EL (cell line): ENCODE measurements at places on chromosomes 6 and 20.
A peak's percentile ranks its signal among the peaks of the same experiment; 100 is the strongest.

GRCh38 chr6:154792761-154793160, 59.5 kb downstream of the SCAF8 start:
- peak; percentile 43 for DNase-seq

- peak; percentile 61 for DNase-seq
Measured at GRCh38 chr6:158322724-158323560, 10.7 kb downstream of the TULP4 start.

- peak; percentile 96 for DNase-seq
Measured at GRCh38 chr6:113644861-113645575, 212.1 kb upstream of the MARCKS start.

GRCh38 chr6:111566873-111567517, 38.7 kb downstream of the TRAF3IP2 start:
- no peak for DNase-seq

- DNase-seq = peak; percentile 85
Measured at GRCh38 chr6:2376429-2377355, 131.3 kb upstream of the GMDS start.

DNA sequence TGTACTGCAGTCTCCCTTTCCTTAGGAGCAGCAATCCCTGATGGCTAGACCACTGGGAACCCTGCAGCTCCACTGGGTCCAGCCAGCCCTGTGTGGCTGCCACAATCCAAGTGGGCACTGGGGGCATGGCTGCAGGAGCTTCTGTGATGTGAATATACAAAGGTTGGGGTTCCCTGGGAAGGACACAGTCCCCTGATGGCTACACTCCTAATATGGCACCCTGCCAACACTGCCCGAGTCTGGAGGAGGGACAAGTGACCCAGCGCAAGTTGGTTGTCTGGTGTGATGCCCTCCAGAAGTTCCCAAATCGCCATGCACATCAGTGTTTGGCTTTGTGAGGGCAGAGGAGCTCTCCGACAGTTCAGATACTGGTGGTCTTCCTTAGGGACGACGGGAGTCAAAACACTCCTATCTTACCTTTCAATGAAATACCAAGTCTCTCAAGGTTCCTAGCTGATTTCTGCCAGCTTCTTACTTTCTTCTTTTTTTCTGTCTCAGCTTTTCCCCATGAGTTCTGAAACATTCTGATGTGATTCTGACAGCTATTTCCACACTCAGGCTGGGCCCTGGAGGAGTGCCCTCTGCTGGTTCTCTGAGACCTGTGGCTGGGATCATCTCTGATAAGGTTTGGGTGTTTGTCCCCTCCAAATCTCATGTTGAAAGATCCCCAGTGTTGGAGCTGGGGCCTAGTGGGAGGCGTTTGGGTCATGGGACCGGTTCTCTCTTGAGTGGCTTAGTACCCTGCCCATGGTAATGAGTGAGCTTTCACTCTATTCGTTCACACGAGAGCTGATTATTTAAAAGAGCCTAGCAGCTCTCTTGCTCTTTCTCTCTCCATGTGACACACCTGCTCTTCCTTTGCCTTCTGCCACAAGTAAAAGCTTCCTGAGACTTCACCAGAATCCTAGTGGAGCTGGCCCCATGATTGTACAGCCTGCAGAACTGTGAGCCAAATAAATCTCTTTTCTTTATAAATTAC, 15.5 kb upstream of the ZFP57 start:
- DNase-seq = peak; percentile 18

DNA sequence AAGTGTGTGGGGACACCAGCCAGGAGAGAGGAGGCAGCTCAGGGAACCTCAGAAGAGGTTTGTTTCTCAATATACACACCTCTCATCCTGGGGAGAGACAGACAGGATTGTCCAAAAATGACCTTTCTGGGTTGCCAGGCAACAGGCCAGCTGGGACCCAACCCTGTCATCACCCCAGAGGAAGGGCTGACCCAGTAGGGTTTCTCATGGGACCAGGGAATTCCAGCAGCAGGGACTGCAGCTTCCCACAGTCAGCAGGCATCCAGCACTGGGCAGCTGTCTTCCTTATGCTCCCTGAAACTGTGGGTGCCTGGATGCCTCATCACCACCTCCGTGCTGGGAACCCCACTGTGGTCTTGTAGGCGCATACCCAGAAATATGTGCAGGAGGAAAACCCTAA, 1.3 kb downstream of the C20orf202 start:
- no peak for DNase-seq

DNA sequence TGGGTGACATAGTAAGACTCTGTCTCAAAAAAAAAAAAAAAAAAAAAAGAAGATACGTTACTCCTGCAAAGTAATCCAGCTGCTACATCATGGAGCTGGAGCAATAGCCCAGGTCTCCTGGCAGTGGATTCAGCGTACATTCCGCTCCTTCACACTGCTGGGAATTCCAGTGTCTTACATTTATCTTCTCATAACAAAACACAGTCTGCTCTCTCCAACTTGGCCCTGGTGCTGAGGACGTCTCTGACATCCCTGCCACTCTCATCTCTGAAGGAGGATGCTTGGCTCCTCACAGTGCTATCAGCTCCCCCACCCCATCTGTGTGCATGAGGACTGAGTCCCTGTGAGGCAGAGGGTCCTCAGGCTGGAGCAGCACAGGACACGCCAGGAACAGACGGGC, 529.8 kb downstream of the CD83 start:
- no peak for DNase-seq

DNA sequence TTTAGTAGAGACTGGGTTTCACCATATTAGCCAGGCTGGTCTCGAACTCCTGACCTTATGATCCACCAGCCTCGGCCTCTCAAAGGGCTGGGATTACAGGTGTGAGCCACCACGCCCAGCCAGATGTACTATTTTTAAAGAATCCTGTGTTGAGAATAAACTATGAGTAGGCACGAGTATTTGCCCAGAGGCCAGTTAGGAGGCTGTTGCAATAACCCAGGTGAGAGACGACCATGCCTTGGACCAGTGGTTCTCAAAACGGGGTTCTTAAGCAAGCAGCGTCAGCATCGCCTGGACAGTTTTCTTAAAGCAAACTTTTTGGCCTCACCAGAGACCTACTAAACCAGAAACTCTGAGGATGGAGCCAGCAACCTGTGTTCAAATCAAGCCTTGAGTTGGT, 258.8 kb downstream of the ZNF217 start:
- DNase-seq = no peak

GRCh38 chr6:27870291-27870870, 41.8 kb downstream of the OR2B2 start:
- no peak for DNase-seq

DNA sequence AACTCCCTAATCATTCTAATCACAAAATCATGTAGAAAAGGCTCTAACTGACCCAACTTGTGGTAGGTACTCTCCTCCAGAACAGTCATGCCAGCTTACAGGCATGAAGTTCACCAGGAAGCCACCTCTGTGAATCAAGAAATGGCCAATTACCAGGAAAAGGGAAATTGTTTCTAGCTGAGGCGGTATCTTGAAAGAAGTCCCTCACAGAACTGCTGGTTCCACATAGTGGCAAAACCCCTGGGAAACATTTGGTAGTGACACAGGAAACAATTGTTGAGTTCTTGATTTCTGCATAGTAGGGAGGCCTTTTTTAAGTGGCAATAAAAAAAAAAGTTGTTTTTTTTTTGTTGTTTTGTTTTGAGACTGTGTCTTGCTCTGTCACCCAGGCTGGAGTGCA, 3.4 kb upstream of the ZHX3 start:
- no peak for DNase-seq

DNA sequence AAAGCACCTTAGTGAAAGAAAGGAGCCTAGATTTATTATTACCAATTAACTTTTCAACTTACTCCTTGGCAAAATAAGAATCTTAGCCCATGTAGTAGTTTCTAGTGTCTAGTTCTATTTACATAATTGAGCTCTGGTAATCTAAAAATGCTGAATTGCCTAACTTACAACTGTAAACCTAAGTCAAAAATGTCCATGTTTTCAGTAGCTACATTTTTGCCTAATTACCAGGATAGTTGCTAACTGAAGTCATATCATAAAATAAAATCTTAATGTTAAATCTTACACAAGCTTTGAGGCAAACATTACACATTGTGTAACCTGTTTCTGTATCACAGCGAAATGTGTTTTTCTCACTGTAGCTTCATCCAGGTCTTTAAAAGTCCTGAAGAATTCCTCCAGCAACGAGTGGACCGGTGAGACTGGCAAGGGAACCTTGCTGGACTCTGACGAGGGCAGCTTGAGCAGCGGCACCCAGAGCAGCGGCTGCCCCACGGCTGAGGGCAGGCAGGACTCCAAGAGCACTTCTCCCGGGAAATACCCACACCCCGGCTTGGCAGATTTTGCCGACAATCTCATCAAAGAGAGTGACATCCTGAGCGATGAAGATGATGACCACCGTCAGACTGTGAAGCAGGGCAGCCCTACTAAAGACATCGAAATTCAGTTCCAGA, 7.6 kb upstream of the CLDN20 start:
- no peak for DNase-seq

- no peak for DNase-seq
Measured at GRCh38 chr6:6610031-6610591, 21.6 kb downstream of the LY86 start.

- no peak for DNase-seq
Measured at GRCh38 chr6:12968290-12968689, 251.7 kb downstream of the PHACTR1 start.

DNA sequence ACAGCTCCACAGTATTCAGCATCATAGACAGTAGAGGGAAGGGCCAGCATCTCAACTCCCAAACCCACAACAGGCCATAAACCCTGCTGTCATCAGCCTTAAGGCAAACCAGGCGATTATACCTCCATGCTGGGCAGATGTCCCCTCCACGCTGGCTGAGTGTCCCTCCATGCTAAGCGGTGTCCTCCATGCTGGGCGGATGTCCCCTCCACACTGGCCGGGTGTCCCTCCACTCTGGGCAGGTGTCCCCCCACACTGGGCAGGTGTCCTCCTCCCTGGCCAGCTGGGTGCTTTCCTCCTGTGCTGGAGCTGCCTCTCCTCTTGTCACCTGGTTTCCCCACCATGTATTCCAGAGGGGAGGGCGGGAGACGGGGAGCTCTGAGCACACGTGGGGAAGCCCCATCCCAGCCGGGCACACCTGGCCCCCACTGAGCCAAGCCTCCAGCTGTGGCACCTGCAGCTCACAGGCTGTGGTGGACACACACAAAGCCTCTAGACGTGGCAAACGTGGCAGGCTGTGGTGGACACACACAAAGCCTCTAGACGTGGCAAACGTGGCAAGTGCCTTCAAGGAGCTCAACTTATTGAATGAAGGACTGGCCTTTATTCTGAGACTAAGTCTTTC, 197.1 kb downstream of the TAF4 start:
- DNase-seq = no peak

DNA sequence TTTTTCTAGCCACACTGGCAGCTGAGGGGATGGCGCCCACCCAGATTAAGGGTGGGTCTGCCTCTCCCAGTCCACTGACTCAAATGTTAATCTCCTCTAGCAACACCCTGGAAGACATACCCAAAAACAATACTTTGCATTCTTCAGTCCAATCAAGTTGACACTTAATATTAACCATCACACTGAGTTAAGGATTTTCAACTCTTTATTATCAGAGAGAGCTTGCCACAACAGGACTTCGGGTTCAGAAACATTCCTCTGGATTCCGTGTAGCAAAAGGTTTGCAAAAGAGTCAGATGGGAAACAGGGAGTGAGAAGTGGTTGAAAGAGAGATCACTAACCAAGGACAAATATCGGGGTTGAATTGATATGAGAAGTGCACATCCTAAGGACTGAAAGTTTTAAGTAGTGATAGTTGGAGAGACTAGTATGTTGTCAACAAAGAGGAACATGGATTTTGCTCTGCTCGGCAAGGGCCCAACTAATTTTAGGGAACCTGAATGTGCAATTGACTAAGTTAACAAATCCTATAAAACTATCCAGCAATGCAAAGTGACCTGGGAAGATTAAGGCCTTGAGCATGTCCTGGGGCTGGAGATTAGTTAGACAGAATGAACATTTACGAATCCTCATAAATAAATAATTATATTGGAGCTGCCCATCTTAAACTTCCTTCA, 137.0 kb upstream of the TENT5A start:
- no peak for DNase-seq

DNA sequence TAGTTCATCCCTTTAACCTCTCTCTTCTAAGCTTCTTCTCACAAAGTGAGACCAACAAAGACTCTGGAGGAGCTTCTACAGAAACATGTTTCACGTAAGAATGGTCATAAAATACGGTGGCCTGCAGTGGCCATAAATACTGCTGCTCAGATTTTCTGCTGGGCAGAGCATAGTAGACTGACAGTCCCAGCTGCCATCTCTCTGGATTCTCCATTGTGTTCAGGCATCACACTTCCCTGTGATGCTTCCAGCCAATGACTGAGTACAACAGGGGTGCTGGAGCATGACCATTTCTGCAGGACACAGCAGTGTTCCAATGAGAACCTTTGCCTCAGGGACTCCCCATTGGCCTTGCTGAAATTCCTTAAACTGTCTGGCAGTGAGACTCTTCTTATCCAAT, 392.6 kb downstream of the MMUT start:
- DNase-seq = no peak

DNA sequence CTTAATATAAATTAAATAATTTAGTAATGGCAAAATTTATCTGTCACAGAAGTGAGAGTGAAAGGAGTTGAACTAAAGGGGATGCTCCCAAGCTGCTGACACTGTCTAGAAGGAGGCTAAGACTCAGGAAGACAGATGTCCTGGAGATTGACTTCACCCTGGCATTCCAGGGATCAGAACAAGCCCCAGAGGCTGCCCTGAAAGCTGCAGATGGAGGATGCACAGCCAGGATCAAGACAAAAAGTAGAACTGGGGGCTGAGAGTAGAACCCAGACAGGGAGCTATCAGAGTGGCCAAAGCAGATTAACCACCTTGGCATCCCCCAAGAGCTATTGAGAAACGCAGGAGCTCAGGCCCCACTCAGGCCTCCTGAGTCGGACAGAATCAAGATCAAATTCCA, 189.2 kb upstream of the PLCB4 start:
- no peak for DNase-seq

DNA sequence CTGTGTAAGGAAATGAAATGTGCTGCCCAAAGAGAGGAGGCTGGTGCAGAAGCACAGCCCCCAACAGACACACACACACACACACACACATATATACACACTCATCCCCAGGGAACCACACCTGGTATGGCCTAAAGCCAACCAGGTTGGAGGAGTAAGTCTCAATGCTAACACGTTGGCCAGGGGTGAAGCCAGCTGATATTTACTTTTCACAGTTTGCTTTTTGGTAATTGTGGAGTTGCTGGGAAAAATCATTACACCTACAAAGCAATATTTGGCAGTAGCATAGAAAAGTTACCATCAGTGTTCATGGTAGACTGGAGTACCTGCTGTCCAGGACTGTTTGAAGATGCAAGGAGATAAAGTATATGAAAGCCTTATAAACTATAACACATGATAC, 50.3 kb upstream of the NAA20 start:
- DNase-seq = no peak

DNA sequence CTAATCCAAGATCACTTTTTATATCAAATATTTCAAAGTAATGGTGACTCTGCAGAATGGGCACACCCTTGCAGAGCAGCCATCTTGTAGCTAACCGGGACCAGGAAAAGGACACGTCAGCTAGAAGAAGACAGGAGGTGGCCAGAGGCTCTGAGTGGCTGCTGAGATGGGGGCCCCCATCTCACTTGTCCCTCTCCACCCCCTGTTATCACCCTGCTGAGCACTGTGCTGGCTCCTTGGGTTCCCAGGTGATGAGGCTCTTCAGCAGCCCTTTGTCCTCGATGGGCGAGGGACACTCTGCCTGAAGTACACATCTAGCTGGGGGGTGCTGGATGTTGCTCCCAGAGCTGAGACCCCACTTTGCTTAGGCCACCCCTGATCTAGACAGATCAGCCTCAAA, 126.3 kb downstream of the UST start:
- no peak for DNase-seq
